ENCODE measurements at places on chromosomes 3 and 15.

- DNase-seq, result peak; percentile 24
Measured at GRCh38 chr3:148992027-148992634, 791 bp downstream of the GYG1 start.

DNA sequence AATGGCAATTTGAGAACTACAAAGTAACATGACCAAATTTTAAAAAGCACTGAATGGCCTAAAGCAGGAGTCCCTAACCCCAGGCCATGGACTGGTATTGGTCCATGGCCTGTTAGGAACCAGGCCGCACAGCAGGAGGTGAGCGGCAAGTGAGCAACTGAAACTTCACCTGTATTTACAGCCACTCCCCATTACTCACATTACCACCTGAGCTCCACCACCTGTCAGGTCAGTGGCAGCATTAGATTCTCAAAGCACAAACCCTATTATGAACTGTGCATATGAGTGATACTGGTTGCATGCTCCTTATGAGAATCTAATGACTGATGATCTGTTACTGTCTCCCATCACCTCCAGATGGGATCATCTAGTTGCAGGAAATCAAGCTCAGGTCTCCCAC, 48.8 kb downstream of the SENP7 start:
- DNase-seq, result no peak

DNA sequence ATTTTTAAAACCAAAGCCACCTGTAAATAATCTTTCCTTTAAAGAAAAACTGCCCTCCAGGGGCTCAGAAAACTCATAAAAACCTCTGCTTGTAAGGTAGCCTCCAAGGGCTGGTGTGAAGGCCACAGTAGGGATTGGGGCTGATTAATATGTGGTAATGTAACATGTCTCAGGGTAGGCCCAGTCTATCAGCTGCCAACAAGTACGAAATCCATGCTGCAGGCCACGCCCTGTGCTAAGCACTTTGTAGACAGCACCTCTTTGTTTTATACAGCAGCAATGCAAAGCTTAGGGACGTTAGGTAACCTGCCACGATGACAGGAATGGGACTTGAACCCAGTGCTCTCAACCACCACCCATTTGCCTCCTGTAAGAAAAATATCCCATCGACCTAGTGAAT, 65.6 kb upstream of the PRICKLE2 start:
- DNase-seq, result no peak

GRCh38 chr15:101200181-101200580, 51.7 kb downstream of the CHSY1 start:
- no peak for DNase-seq

DNA sequence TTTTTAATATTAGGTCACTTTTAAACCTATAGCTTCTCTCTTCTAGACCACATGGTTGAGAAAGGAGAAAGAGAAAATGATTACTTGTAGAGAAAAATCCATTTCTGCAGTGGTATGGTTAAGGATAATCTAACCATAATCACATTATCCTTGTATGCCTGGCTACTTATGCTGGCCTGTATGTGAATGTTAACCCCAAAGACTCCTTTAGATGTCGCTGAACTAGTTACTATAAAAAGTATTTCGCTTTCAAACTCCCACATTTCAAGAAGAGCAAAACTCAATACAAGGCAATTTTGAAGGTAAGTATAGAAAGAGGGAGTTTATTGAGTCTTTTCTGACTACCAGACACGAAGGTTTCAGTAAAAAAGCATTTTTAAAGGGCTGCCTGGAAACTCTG, 2.2 kb downstream of the KCTD6 start:
- DNase-seq, result no peak

DNA sequence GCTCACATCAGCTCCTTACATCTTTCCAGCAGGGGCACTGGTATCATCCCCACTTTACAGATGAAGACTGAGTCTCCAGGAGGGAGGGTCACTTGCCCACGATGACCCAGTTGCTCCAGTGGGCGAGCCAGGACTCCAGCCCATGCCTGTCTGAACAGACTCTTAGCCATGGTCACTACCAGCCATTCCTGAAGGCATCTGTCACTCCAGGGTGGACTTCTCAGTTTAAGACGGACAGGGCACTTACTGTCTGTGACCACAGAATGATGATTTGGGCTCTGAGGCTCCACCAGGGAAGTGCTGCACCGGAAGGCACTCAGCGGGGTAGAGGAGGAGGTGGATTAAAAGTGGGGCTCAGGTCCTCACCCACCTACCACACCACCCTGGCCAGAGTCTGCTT, 104.0 kb upstream of the SLC6A6 start:
- no peak for DNase-seq

GRCh38 chr15:74328331-74329056, 39.0 kb downstream of the CYP11A1 start:
- DNase-seq, result peak; percentile 91

GRCh38 chr3:12267376-12268030, 21.4 kb upstream of the PPARG start:
- no peak for DNase-seq

DNA sequence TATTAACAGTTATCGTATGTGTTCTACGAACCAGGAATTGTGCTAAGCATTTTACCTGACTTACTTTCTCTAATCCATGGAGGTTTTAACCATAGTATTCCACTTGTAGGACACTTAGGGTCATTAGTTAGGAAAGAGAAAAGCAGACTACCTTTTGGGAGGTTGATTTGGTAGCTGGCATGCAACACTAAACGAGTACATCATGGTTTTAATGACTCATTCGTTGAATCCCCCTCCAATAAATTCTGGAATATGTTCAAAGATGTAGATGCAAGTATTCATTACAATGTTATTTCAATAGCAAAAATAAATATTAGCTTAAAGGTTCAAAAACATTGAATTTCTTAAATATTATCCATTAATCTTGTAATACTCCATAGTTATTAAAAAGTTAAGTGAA, 162.5 kb downstream of the FMN1 start:
- no peak for DNase-seq

DNA sequence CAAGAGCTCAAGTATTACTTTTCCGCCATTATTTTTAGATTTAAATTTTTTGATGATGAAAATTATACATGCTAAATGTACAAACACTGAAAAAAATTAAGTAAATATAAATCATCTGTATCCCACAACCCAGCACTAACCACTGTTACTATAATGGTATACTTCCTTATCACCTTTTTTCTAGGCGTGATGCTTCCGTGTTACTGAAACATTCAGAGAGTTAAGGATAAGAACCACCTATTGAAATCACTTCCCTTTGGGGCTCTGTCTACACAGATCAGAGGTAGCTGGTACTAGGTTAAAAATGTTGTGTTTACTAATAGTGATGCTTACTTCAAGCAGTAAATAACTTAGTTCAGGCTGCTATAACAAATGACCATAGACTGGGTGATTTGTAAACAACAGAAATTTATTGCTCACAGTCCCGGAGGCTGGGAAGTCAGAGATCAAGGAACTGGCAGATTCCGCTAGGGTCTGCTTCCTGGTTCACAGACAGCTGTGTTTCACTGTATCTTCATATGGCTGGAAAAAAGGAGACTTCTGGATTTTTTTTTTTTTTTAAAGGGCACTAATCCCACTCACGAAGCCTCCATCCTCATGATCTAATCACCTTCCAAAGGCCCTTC, 6.4 kb downstream of the SNX4 start:
- DNase-seq, result no peak

DNA sequence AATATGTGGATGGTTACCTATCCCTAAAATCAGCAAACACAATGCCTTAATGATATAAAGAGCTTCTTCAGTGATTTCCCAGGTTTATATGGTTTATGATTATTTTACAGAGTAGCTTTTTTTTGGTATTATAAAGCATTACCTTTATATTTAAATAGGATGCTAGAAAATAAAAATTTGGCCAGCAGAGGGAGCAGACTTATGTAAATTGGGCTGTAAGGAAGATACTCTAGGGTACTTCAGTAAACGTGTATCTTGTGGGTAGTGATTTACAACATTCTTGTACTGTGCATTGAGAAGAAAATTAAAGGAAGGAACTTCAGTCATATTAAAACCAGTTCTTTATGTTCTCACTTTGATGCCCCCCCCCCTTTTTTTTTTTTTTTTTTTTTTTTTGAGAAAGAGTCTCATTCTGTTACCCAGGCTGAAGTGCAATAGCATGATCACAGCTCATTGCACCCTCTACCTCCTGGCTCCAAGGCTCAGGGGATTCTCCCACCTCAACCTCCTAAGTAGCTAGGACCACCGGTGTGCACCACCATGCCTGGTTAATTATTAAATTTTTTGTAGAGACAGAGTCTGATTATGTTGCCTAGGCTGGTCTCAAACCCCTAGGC, 167.9 kb downstream of the BBX start:
- DNase-seq, result peak; percentile 80

DNA sequence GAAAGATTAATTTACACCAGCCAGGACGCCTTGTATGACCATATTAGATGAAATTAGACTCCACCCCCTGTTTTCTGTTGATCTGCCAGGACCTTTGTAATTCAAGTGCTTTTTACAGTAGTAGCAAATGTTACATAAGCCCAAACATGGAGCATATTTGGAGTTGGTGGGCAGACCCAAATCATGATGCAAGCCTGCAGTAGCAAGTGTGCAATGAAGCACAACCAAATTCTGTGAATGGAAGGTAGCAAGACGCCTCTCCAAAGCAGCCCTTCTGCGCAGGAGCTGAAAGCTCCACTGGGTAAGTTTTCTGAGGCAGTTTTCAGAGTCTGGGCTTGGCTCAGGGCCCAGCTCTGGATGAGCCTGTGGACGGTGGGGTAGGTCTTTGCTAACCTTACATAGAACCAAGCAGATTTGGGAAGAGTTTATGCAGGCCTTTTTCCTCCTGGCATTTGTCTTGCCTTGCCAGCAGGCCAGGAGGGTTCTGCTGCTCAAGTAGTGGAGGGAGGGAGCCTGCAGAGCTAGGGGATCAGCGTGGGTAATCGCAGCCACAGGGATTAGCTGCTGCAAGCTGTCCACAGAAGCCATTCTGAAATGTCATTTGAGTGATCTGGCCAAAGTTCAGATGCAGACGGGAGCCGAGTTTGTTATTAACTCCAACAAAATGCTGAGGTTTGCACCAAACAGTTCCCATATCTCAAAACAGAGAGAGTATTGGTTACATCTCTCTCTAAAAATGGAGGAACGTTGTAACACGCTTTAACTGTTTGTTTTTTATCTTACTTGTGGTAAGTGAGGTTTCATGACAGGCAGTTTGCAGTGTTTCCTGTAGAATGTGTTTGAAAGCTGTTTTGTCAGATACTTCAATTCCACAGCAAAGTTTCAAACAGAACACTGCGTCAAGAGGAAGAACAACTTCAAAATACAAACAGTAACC, 55.4 kb downstream of the PSMD6 start:
- DNase-seq, result no peak
